Keratinocyte (primary cell): ENCODE measurements at places on chromosomes 5 and 9.

GRCh38 chr5:157574456-157575380 is 857 bp downstream of the ADAM19 start:
- DNase-seq: no peak

- DNase-seq: no peak
Measured at GRCh38 chr5:88997937-88998336, 115.0 kb upstream of the MEF2C start.

- no peak for DNase-seq
Measured at GRCh38 chr9:127344368-127345000, 52.5 kb upstream of the SLC2A8 start.

DNA sequence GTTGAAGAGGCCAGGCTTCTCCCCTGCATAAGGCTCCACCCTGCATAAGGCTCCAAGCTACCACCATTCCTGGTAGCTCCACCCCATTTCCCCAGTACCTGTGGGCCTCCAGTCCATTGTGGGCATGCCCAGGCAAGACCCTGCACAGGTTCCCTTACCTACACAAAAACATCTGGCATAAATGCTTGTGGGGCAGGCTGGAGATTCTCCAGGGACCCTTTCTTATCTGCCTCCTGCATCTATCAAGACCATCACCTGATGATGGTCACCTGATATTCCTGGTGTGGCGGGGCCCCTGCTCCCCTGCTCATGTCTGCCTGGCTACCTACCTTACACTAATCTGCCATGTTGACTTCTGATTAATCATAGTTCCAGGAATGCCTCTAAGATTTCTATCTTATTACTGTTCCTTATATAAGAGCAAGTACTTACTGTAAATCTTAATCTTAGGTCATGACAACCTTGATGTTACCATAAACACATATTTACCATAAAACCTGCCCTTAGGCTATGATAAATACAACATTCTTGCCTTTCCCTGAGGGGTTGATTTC is 41.0 kb downstream of the FGD3 start:
- DNase-seq: peak; percentile 78

GRCh38 chr5:38961691-38962090 is 112.5 kb downstream of the RICTOR start:
- no peak for DNase-seq

- no peak for DNase-seq
Measured at GRCh38 chr5:144731786-144732185, 561.1 kb downstream of the KCTD16 start.

GRCh38 chr5:39226100-39226451 is 6.7 kb upstream of the FYB1 start:
- DNase-seq: no peak

DNA sequence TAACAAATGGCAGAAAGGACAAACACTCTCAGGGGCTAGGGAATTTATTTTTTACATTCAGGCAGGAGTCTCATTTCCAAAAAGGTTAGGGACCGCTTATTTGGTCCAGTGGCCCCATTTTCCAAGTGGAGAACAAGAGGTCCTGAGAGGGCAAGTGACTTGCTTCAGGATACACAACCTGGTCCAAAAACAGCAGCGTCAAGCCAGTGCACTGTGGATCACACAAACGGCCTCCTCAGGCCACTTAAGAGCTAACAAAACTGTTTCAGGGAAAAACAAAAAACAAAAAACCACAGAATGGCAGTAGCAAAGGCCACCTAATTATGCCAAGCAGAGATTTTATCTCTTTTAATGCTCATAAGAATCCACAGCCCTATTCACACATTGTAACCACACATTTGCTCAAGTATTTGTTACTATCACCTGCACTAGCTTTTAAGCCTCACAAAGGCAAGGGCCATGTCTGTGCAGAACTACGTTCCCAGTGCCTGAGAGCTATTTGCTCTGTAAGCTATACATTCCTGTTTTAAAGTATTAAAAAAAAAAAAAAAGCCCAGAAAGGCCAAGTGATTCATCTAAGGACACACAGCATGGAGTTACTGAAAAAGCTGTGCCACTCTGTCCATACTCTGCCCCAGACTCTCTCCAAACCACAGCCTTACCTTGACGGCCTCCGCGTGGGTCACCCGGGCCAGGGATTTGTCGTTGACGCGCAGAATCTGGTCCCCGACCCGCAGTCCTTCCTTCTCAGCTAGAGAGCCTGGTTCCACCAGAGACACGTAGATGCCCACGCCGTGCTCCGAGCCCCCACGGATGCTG is 1.5 kb downstream of the WHRN start:
- no peak for DNase-seq

DNA sequence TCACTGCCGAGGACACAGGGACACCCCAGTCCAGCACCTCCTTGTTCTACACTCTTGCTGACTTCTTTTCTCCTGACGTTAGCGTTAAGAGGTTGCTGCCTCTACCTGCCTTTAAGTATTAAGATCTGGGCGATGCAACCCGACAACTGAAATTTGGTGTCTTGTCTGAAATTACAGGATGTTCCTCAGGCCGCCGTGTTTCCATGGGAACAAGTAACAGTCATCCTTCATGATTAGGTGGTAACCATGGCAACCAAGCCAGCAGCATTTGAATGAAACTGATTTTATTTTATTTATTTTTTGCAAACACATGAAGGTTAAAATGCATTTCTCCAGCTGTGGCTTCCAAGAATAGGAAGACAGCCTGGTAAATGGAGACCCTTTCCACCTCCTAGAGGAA is 20.8 kb downstream of the DAB2IP start:
- DNase-seq: no peak

- DNase-seq: no peak
Measured at GRCh38 chr5:158995694-158996173, 104.0 kb downstream of the EBF1 start.

DNA sequence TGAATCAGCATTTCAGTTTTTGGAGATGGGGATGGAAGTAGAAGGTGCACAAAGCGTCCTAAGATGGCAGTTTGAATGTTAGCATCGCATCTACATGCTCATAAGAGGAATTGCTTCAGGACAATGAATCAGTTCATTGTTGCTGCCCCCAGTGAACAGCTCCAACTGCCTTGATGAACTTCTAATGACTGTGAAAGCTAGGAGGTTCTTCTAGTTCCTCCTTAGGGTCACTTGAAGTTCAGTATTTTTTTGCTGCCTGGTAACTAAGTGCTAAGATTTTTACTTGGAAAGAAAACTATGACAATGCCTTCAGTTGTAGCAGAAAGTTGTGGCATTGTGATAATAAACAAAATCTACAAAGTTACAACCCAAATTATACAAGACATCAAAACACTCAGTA is 271.6 kb downstream of the RAB3C start:
- DNase-seq: no peak

DNA sequence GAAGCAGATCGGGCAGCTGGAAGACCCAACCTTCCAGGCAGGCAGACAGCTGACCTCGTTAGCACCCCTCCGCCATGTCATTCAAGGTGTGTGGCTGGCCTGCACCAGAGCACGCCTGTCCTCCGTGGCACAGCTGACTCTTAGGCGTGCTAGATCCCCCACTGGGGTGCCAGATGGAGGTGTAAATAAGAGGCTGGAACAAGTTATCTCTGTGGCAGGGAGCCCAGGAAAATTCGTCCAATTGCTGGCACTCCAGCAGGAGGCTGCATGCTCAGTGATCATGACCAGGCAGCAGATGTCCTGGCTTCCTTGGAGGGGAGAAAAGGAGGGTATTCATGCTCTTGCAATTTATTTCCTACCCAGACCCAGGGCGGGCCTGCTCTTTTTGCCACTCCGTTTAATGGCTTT is 7.8 kb upstream of the ALDOB start:
- no peak for DNase-seq

DNA sequence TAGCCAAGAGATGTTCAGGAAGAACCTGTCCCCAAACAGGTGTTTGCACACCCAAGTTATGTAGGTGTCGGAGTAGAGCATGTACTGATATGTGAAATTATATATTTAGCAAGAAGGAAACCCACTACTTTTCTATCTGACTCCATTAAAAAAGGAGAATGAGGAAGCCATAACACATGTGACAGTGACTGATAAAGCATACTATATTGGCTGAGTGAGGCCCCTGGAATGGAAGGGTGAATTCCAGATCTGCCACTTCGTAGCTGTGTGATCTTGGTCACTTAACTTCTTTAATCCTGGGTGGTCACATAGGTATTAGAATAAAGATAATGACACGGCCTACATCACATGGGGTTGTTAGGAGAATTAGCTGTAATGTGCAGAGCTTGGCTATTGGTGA is 116.0 kb upstream of the MAN2A1 start:
- no peak for DNase-seq

DNA sequence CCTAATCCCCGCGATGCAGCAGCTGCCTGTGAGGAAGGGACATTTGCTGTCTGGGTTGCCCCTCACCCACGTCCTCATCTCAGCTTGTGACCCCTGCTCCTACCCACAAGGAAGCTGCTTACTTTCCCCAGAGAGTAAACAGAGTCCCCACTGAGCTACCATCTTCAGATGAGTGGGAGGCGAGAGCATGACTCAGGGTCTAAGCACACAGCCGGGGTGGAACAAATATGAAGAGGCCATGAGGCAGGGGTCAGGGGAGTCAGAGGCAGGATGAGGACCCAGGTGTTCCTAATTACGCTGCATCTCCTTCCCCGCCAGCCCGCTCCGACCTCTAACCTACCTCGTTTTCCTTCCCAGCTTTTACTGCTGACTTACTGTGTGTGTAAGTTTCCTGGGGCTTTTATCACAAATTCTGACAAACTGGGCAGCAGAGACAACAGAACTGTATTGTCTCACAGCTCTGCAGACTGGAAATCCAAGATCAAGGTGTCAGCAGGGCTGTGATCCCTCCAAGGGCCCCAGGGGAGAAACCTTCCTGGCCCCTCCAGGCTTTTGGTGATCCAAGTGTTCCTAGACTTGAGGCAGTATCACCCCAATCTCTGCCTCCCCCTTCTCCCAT is 94.0 kb upstream of the DNAH5 start:
- DNase-seq: no peak

DNA sequence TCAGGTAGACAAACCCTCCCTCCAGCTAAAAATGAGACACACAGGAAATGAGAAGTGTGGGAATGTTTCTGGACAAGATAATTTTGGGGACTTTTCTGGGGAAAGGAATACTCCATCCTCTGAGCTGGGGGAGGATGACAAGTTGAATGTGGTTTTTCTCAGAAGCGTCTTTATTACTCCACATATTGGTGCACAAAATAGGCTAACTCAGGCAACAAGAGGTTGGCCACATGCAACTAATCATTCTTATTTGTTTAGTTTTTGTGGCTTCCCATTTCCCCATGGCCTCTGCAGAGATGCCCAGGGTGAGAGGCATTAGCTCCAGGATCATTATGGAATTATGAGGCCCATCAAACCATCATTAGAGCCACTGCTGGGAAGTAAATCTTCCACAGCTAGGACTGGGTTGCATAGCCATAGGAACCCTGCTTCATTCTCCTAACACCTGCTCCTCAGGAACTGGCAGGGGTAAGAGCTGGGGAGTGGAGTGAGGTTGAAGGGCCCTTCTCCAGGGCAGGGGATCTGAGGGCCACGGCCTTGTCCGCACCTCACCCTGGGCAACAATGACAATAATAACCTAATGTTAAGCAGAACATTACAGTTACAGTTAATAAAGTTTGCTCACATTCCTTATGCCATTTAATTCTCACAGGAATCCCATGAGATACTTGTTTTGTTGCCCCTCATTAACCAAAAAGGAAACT is 9.3 kb upstream of the SIL1 start:
- DNase-seq: no peak

GRCh38 chr5:153211076-153211475 is 279.4 kb upstream of the GRIA1 start:
- no peak for DNase-seq

GRCh38 chr5:103511554-103511885 is 51.1 kb downstream of the NUDT12 start:
- peak; percentile 7 for DNase-seq
